ENCODE measurements at places on chromosomes 16 and 17.

GRCh38 chr16:27222249-27223225 lies 19.2 kb downstream of the KDM8 start:
- no peak for DNase-seq

GRCh38 chr16:717450-718245 lies 2.7 kb downstream of the METRN start:
- DNase-seq = no peak

GRCh38 chr17:4427505-4427904 lies 6.2 kb upstream of the SPNS3 start:
- no peak for DNase-seq

DNA sequence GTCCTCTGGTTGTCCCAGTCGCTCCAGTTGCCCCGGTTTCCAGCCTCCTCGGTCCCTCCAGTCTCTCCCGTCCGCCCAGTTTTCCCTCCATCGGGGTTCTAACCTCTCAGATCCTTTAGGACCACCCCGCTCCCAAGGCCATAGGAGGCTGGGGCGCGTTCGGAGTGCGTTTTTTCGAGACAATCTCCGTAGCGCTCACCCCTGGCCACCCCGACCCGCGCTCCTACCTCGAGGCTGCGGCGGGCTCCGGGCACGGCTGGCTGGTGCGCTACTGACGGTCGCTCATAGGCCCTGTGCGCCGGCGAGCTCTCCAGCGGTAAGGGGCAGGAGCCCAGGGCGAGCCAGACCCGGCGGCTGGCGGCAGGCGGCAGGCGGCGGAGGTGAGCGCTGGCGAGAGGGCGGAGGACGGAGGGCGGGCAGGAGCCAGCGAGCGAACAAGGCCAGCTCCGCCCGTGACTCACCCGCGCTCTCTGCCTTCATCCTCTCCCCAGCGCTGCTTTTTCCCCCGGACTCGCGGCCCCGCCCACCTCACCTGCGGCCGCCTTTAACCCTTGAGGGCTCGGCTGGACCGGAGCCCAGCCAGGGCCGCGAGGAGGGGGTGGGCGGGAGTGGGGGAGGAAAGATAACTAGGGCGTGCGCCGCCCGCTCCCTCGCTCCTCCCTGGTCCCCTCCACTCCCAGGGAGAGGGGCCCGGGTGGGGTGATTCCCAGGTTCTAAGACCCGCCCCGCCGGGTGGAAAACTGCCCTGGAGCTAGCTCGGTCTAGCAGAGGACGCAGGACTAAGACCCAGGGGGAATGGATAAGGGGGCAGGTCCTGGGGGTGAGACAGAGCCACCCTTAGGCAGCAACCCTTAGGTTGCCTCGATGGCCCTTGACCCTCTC lies at the start of gene SP6:
Gene SP6 (minus strand): TSS at position 472 of the 882 bp plus-strand sequence. CDS start 2,734 bp downstream, outside the sequence.
- DNase-seq = peak; percentile 52

DNA sequence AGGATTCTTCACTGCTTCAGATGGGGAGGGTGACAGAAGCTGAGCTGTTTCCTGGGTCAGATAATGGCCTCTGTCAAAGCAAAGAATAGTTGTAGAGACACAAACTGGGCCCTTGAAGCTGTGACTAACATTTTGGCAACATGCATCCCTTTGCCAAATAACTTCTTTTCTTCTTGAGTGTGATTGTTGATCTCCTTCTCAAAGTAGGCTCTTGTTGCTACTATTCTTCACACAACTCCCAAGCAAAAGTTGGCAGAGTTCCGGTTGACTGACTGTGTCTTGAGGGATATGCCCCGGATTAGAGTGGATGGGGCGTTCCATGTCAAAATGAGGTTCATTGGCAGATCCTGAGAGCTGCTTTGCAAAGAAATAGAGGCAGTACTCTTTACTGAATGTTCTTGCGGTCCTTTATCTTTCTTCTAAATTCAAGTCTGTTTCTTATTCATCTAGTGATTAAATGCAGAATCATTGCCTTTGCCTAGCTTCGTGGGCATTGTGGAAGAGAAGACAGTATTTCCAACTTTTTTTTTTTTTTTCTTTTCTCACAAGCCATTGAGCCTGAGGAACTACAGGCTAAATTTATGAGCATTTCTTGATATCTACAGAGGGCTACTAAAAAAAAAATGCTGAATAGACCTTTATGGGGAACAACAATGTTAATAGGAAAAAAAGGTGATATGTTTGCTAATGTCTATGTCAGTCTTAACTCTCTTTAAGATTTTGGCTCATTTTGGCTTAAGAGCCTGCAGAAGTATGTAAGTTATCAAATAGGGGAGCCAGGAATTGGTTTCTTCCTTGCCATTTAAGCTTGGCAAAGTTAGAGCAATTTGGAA lies 5.8 kb downstream of the WIPF2 start:
- no peak for DNase-seq

GRCh38 chr16:50509521-50510341 lies 38.5 kb upstream of the NKD1 start:
- DNase-seq = no peak

DNA sequence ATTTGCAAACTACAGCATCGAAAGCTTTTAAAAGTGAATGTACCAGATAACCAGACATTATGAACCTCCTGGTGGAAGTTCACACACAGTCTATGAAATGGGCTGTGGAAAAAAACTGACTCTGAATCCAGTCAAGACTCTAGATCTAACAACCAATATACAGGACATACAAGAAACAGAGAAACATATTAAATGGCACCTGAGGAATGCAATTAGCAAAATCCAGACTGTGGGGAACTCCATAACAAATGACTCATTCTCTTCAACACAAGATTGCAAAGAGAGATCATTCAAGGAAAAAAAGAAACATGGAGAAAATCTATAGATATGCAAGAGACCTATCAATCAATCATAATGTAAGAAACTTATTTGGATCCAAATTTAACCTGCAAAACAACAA lies 119.0 kb downstream of the MYO1D start:
- no peak for DNase-seq

- no peak for DNase-seq
These were observed 138.8 kb downstream of the MRM1 start for GRCh38 chr17:36740157-36740556.

DNA sequence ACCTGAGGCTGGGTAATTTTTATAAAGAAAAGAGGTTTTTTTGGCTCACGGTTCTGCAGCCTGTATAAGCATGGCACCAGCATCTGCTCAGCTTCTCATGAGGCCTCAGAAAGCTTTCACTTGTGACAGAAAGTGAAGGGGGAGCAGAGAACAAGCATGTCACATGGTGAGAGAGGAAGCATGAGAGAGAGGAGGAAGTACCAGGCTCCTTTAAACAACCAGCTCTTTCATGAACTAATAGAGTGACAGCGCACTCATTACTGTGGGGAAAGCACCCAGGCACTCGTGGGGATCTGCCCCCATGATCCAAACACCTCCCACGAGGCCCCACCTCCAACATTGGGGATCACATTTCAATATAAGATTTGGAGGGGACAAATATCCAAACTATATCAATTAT lies 86.8 kb downstream of the USP32 start:
- no peak for DNase-seq

GRCh38 chr17:74641224-74641957 lies 17.9 kb upstream of the CD300E start:
- DNase-seq = no peak

DNA sequence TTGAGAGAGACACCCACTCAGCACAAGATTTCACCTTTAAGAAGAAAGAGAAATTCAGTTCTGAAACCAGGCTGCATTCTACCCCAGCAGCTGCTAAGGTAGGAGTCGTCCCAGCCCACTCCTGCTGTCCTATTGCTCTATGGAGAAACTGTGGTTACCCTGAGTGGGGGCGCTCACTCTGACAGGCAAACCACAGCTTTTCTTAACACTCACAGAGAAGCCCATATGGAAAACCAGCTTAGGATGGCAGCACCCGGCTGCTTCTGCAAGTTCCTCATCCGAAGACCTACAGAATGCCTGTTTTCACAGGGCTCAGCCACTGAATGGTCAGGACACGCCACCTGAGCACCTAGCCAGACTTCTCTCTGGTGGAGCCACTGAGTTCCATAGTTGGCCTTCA lies 7.5 kb downstream of the ATP5PD start:
- no peak for DNase-seq

- no peak for DNase-seq
These were observed 42.9 kb upstream of the NFAT5 start for GRCh38 chr16:69522732-69523404.

- DNase-seq = no peak
These were observed 27.7 kb upstream of the CLEC18B start for GRCh38 chr16:74448990-74449389.

DNA sequence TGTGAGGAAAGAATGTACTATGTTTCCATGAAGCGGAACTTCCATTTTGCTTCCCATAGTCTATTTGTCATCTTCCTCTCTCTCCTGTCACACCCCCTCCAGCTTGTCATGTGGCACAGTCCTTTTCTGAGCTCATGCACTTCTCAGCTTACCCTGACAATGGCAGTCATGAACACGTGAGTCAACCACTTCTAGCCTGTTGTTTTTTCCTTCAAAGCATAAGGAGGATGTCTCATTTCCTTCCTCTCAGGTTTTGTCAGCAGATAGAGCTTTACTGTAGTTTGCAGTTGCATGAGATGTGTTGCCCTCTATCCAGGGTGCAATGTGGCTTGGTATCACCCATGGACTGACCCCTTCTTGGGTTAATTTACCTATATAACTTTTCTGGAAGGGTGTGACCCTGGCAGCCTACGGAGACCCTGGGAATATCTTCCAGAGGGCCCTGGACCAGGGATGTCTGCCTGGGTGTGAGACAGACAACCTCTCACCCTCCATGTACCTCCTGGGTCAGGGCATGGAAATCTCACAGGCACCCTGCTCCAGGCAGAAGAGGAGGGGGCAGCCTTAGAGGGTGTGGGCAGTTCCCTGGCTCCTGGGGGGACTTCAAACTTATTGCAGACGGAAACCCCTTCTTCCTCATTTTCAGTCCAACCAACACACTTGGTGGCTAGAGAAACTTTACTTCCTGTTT lies 4.0 kb upstream of the ZNF267 start:
- no peak for DNase-seq

- DNase-seq = no peak
These were observed 6.4 kb upstream of the CACNG4 start for GRCh38 chr17:66957951-66958579.

DNA sequence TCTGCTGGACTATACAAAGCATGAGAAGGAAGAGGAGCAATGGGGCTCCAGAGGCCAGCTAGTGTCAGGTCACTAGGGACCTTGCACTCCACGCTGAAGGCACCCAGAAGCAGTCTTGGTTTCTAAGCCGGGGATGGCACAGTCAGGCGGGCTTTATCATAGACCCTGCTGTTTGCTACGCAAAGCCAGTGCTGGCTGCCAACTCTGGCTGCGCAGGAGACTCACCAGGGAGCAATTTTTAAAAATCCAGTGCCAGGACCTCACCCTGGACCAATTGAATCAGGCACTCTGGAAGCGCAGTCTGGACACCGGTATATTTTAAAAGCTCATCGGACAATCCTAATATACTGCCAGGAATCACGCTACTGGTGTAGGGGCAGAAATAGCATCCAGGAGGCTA lies 368.5 kb upstream of the XYLT1 start:
- no peak for DNase-seq

GRCh38 chr16:57348327-57348726 lies 10.3 kb upstream of the CCL22 start:
- no peak for DNase-seq

GRCh38 chr17:73261952-73262675 lies 434 bp upstream of the CPSF4L start:
- no peak for DNase-seq

GRCh38 chr17:6138761-6139446 lies 68.7 kb downstream of the WSCD1 start:
- no peak for DNase-seq

DNA sequence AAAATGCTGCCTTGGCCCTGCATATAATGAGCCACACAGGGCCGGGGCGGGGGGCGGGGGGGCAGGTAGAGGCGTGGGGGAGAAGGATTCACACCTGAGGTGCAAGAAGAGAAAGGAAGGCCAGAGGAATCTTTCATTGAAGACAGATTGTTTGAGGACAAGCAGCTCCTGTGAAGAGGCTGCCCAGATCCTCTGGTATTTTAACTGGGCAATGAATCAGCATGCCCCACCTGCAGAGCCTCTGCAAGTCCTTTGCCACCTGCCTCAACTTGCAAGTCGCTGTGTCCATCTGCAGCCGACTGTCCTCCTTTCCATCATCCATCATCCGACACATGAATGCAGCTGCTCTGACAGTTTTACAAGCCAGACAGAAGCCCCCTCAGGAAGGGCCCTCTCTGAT lies 1.2 kb upstream of the SOST start:
- no peak for DNase-seq

DNA sequence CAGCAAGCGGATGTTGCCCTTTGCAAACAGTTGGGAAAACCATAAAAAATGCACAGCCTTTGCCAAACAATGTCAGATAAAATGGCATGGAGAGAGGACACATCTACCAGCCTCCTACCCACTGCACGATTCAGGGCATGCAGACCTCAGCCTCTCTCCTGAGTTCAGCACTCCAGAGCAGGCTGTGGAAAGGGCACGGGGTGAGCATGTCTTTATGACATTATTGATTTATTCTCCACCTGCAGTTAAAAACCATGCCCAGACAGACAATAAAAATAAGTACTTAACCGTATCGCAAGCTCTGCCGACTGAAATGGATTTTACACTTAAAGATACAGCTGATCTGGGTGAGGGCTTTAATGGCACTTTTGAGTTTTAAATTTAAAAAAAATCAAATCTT lies 127.1 kb downstream of the MAF start:
- no peak for DNase-seq

DNA sequence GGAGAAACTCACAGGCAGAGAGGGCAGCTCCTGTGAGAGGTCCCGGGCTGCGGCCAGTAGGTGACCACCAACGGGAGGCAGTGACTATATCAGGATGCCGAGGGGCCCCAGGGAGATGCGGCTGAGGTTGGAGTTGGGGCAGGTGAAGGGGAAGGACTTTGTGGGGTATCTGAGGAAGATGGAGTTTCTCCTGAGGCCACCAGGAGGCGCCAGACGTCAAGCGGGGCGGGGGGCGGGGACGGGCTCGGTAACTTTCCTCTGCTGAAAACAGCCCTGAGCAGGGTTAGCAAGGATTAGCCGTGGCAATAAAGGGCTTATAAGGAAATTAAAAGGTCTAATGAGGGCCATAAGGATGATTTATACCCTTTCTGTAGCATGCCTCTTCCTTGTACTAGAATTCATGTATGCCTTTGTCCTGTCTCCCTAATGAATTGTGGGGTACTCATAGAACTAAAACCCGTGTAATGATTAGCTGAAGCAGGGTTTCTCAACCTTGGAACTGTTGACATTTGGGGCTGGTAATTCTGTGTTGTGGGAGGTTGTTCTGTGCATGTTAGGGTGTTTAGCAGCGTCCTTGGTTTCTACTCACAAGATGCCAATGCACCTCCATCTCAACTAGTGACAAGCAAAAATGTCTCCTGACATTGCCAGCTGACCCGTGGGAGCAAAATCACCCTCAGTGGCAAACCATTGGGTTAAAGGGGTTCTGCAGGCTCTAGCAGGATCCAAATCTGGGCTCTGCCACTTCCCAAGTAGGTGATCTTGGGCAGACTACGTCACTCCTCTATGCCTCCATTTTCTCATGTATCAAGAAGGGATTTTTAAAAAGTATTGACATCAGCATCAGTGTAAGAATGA lies 74.8 kb upstream of the GRIN2A start:
- DNase-seq = peak; percentile 3
